ENCODE measurements at places on chromosomes 11 and 22.

DNA sequence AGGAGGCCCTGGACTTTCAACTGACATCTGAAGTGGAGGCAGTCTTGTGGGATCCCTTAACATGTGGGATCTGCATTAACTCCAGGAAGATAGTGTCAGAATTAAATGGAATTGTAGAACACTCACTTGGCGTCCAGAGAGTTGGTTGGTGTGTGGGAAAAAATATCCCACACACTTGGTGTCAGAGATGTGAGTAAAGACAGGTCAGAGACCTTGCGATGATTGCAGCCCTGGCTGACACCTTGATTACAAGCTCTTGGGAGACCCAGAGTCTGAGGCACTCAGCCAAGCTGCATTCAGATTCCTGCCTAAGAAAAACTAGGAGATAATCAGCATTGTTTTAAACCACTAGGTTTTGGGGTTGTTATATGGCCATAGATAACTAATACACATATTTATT, 7.2 kb upstream of the TPCN2 start:
- no peak for DNase-seq

DNA sequence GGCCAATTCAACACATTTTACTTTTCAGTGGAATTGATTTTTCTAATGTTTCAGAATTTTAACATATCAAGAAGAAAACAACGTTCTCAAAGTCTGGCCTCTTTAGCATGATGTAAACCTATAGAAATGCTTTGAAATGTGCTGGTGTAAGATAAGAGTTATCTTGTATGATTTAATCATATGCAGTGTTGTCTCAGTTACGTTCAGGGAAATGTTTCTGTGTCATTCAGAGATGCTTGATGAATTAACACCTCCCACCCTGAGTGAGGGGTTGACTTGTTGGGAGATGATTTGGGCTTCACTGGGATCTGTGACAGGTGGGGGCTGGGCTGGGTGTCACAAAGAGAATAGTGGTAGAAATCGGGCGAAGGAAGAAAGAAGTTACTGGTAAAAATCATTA, 15.7 kb upstream of the MYO18B start:
- DNase-seq = no peak

- no peak for DNase-seq
These were observed 81.5 kb upstream of the MYOD1 start for GRCh38 chr11:17637901-17638300.

- peak; percentile 72 for DNase-seq
These were observed 2.8 kb downstream of the PARVB start for GRCh38 chr22:44026630-44027511.

GRCh38 chr11:64285885-64286800, 495 bp downstream of the GPR137 start:
- DNase-seq = no peak

- no peak for DNase-seq
These were observed 49.9 kb downstream of the MAML2 start for GRCh38 chr11:96293109-96293508.

DNA sequence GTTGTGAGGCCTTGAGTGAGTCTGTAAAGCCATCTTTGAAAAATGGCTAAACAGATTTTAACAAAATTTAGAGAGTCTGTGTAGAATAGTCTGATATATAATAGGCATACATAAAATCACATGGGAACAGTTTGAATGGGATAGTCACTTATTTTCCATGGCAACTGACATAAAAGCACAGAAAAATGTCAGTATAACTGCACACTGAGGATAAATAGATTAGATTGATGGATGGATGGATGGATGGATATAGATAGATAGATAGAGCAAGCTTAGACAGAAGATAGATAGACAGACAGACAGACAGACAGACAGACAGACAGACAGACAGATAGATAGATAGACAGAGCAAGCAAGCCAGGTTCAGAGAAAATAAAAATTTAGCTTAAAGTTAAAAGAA, 660.2 kb upstream of the API5 start:
- DNase-seq = no peak

GRCh38 chr22:18999008-18999407, 62.9 kb upstream of the PRODH start:
- DNase-seq = no peak

DNA sequence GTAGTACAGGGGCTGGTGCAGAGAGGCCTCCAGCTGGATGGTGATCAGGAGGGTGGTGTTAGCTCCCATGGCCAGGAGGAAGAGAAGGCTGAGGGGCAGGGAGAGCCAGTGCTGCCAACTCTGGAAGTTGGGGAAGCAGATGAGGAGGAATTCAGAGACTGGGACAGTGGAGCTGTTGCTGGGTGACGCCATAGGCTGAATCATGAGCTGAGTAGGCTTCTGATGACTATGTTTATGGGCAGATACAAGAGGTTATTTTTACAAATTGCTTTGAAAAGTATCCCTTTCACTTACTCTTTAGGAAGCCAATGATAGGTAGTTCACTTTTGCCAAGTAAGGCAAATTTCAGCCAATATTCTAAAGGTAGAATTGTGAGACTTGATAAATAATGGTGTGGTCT, 3.1 kb downstream of the OR56A1 start:
- no peak for DNase-seq

GRCh38 chr11:110463153-110463552, 33.4 kb downstream of the FDX1 start:
- DNase-seq = peak; percentile 55

GRCh38 chr22:42711281-42711731, 9.4 kb downstream of the A4GALT start:
- DNase-seq = no peak

GRCh38 chr11:69199583-69200315, 44.0 kb downstream of the SMIM38 start:
- DNase-seq = no peak

DNA sequence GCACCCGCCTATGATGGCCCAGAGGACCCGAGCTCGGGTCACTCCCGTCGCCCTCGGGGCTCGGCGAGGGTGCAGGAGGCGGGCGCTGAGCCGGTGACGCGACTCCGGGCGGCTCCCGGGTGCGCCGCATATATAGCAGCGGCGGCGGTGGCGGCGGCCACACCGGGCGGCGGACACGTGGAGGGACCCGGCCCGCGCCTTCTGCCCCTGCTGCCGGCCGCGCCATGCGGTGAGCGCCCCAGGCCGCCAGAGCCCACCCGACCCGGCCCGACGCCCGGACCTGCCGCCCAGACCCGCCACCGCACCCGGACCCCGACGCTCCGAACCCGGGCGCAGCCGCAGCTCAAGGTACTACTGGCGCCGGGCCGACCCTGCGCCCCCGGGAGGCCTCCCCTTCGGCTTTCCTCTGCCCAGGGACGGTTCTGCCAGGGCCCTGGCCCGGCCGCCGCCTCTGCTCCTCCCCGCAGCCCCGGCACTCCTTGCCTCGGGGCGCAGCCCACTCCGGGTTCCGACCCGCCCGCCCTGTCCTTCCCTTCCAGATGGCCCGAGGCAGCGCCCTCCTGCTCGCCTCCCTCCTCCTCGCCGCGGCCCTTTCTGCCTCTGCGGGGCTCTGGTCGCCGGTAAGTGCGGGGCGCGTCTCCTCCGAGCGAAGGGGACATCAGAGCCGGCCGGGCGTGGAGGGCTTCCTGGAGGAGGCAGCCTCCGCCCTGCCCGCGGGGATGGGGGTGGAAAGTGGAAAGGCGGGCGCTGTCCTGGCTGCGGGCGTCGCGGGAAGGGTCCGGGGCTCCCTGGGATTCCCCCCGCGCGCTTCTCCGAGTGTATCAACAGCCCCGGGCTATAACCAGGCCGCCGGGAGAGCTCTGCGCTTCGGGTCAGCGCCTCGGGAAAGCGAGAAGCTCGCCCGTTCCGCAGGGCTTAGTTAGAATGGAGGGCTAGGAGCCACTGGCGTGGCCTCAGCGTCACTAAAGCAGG, at the start of gene GAL:
GAL (plus strand) TSS at position 160 of the 972 bp plus-strand sequence; CDS start at position 540, 380 bp downstream.
- DNase-seq = no peak

DNA sequence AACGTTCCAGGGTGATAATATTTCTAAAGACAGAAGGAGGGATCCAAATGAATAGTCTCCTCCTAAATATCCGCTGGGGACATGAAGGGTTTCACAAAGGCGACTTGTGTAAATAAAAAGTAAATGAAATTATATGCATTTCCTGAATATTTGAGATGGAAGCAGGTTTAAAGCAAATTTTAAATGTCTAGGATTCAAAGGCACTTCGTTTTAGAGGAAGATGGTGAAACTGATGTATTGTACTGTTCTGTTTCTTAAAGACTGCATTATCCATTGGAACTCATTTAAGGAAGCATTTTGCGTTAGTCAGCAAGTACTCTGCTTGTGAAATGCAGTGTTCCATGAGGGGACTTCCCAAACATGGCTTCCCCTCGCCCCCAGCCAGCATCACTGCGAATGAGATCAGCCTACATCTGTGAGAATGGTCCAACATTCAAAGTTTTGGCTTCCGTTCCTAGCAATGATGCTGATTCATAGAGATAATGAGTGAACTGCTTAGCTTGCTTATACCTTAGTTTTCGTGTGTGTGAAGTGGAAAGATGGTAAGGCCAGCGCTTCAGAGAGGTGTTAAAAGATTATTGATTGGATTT, 1.5 kb downstream of the RAB39A start:
- no peak for DNase-seq

GRCh38 chr11:44625759-44626523, 60.5 kb downstream of the CD82 start:
- DNase-seq = no peak

- DNase-seq = no peak
These were observed 473.7 kb downstream of the JRKL start for GRCh38 chr11:96863520-96863919.

- DNase-seq = no peak
These were observed 35.8 kb upstream of the HMOX1 start for GRCh38 chr22:35344956-35345690.

DNA sequence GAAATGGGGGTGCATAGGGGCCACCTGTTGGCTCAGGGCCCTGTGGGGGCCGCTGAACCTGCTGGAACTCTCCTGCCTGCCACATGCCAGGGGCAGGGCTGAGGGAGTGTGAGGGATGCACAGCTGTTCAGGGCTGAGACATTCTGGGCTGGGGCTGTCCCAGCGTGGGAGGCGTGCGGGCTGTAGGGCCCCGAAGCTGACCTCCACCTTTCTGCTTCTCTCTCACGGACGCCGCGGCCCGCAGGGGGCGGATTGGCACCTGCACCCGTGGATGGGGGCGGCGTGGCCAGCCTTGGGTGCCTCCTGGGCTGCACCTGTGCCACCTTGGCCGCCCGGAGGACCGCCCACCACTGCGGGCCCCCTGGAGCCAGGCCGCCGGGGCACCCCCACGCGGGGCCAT, 4.1 kb downstream of the CCDC188 start:
- no peak for DNase-seq

DNA sequence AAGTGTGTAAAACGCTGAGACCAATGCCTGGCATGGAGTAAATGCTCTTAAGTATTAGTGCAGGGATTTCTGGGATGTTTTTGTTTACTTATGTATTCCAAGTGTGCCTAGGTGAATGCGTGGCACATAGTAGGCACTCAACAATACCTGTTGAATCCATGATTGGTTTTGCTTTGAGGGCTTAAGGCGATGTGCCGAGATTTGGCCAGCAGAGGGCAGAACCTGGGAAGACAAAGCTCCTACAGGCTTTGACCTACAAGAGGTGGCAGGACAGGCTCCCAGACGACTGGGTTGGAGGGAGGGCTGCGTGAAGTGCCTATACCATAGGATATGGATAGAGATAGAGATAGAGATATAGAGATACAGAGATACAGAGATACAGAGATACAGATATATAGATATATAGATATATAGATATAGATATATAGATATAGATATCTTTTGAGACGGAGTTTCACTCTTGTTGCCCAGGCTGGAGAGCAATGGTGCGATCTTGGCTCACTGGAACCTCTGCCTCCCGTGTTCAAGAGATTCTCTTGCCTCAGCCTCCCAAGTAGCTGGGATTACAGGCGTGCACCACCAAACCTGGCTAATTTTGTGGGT, 13.9 kb downstream of the KCNE3 start:
- DNase-seq = peak; percentile 36

- DNase-seq = no peak
These were observed 5.2 kb upstream of the LIF start for GRCh38 chr22:30251711-30252110.

GRCh38 chr11:1234054-1234720, 11.3 kb downstream of the MUC5B start:
- DNase-seq = no peak

DNA sequence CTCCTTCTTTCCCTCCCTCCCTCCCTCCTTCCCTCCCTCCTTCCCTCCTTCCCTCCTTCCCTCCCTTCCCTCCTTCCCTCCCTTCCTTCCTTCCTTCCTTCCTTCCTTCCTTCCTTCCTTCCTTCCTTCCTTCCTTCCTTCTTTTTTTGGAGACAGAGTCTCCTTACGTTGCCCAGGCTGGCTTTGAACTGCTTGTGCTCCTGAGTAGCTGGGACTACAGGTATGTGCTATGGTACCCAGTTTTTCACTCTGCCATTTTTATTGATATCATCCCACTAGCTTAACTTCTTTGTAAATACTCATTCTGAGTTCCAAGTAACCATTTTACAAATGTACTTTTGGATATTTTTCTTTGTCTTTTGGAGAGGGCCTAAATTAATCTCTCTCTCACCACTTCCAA, 336.8 kb upstream of the DDI1 start:
- no peak for DNase-seq

DNA sequence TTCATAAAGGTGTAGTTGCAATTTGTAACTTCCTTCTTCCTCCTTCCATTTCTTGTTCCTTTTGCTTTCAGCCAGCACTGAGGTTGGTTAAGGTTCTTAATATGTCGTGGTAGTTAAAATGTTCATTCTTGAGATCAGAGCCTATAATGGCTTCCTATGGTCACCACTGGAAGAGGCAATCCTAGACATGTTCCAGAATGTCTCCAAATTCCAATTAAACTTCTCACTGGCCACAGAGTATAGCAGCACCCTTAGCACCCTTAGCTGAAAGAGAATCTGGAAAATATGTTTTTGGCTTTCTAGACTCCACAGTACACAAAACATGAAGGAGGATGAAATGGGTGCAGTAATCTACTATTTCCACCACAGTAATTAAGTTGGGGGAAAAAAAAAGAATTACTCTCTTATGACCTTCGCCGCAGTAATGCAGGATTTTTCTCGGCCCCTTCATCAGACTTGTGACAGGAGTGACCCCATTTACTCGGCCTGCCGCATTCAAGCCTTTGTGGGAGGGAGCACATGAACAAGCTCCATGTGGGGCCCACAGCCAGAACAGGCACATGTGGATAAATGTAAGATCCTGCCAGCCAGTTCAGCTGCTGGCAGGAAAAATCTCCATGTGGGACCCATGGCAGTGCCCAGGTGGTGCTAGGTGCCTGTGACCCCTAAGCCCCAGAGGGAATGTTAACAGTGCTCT, 348.8 kb upstream of the ARHGAP42 start:
- DNase-seq = no peak

DNA sequence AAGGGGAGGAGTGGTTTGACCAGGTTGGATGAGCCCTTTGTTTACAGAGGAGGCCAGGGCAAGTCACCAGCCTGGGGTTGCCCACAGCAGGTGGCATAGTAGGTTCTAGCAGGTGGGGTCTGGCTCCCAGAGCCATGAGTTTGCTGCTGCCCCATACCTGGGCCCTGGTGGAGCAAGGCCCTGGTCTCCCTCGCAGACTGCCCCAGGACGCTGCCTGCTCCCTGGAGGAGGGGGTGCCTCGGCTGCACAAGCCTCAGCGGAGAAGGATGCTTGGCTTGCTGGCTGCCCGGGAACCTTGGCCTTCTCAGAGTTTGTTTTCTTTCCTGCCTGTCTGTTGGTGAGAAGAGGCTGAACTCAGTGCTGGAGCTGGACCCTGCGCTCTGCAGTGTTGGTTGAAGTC, 54.9 kb downstream of the LRP5 start:
- no peak for DNase-seq

All from tibial nerve (tissue), 4 donors.